Astrocyte of the cerebellum (primary cell): ENCODE measurements at places on chromosomes 2 and 18.
A peak's percentile ranks its signal among the peaks of the same experiment; 100 is the strongest.

DNA sequence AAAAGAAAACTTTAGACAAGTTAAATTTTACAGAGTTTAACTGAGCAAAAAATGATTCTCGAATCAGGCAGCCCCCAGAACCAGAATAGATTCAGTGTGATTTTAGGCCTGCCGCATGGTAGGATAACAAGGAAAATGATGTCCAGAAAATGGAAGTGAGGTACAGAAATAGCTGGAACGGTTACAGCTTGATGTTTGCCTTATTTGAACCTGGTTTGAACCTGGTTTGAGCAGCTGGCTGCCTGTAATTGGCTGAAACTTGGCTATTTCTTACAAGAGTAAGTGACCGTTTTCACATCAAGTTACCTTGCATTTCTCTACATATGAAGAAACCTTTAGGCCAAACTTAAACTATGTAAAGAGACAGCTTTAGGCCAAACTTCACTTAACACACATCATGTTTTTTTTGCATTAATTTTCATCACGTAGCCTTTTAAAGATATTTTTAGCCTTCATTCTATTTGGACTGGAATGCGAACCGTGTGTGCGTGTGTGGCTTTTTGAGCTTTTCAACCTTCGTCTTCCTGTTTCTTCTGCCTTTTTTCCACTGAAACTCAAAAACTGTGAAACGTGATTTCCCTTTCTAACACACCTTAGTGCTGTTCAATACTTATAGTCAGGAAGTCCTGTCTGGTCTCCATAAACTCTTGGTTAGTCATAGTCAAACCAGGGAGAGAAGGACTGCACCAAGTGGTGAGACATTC lies 4.5 kb upstream of the POLE4 start:
- DNase-seq = no peak

DNA sequence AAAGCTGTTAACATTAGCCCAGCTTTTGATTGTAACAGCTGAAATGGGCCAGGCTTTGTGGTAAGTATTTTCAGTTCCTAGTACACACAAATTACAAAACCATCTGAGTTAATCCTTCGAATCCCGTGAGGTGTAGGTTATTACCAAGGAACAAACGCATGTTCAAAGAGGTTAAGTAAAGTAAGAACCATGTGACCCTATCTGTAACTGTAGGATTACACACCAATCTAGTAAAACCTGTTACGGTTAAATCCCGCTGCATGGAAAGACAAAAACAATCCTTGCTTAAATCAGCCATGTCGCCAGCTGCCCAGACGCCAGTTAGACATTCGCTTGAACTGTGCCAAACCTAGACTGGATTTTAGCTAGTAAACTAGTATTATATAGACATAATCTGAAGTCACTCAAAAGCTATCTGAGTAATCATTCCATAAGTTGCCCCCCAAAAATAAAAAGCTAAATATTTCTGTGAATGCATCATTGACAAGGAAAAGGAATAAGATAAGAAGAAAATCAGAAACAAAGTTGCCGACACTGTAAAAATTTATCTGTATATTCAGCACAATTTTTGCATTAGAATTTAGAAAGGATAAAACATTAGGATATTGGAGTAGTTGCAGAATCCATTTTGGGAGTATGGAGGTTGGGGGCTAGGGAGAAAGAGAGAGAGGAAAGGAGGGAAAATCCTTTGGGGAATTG lies 638.0 kb downstream of the CNTNAP5 start:
- no peak for DNase-seq

DNA sequence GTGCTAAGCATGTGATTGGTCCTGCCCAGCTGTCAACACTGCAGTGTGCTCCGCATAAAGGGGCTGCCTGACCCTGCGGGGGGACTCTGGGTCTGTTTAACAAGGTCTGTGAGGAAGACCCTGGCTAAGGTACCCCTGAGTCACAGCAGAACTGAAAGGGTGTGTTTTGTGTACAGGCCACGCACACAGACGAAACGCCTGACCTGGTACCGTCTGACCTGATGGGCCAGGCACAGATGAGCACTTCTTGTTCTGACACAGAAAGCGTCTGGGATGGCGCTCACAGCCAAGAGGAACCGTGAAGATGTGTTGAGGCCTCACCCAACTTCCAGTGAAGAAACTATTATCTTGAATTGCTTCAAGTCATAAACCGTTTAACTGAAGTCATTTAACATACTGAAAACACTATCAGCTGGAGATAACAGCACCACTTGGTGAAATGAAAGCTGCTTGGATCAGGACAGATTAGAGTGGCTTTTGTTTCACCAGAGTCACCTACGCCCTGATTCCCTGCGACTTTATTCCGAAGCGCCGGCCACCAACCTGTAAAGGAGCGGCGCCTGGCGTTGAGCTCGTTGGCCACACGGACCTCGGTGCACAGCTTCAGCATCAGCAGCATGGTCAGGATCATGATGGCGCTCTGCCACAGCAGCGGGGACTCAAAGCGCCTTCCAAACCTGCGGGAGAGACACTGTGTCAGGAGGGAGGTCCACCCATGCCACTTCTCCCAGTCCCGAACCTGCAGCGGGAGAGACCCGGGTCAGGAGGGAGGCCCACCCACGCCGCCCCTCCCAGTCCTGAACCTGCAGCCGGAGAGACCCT lies 8.5 kb downstream of the SLC66A2 start:
- no peak for DNase-seq

DNA sequence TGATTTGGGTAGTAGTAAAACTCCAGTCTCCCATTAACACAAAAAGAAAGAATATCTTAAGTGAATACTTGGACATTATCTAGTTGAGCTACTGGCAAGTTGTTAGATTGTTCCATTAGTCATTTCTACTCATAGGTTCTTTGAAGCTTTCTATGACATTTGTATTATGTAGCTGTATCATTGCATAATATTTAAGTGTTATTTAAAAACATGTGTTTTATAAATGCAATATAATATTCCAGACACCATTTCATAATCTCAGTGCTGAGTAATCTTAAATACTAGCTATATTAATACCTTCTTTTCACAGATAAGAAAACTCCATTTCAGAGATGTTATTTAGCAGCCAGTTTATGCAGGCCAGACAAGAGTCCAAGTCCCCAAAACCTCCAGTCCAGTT lies 271.9 kb downstream of the NCKAP5 start:
- no peak for DNase-seq

DNA sequence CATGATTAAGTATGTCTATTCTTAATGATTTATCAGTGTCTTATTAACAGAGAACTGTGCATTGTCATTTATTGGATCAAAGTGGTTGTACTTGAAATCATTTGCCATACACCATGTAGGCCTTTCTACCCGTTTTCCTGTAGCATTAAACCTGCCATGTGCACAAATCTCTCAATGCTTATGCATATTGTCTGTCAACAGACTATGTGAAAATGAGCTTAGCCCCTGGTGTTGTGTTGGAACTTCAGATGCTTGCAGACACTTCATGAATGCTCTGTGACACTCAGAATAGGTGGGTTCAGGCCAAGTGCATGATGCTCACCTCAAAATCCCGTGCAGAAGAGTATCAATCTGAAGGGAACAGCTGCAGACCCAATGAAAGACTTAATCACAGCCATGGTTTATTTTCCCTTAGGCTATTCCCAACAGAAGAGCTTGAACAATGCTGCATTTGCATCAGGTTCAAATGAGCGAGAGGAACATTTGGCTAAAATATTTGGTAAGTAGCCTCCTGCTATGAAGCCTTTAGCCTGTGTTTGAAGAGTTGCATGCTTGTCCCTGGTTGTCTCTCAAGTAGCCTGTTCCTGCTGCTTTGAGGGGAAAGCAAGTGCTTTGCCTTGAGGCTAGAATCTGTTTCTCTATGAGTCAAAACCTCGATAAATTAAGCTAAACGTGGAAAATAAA lies 6.1 kb downstream of the C2orf92 start:
- DNase-seq = no peak

GRCh38 chr2:218187296-218188015 lies 20.7 kb upstream of the CXCR1 start:
- DNase-seq = no peak

DNA sequence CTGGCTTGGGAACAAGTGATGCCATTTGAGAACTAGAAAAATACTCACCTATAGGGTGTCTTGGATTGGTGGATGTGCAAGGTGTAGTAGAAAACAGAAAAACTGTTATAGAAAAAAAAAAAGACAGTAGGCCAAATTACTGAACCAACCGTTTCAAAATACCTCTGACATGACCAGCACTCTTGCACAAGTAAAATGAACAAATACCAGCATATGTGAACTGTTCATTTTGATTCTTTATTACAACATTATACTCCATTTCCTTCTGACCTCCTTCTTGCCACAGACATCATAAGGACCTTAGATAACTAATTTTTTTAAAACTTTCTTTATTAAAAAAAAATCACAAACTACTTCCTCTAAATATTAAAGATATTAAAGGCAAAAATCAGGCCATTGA lies 125.5 kb downstream of the ATAD2B start:
- no peak for DNase-seq

DNA sequence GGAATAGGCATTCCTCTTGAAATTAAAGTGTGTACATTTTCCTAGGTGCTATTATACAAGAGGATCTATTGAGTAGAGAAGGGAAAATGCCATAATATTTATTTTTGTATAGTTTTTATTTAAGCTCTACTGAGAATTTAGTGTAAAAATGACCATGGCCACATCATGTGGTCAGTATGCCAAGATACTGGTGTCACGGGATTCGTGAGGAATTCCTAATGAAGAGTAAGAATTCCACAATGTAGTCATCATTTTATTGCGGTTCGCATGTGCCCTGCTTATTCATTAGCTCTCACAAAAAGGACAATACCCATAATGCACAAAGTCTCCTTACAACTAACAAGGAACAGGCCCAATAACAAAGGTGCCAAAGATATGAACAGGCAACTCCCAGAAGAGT lies 39.3 kb upstream of the PARD3B start:
- DNase-seq = peak; percentile 62

DNA sequence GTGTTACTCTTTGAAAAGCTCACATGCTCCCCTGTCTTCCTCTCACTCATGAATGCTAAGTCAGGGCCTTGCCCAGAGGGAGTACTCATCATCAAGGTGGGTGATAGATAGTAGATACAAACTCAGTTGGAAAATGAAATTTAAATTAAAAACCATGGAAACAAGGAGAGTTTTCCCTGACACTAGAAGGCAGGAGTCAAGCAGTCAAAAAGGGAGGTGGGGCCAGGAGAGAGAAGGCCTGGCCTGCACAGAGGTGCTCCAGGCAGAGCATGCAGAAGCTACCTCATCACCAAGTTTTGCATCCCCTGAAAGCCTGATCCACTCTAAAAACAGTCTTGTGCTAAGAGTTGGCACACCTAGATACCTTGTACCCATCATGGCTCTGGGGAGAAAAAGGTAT lies 143.7 kb downstream of the MYO5B start:
- no peak for DNase-seq

GRCh38 chr2:224882291-224883171 lies 159.7 kb downstream of the DOCK10 start:
- peak; percentile 86 for DNase-seq

DNA sequence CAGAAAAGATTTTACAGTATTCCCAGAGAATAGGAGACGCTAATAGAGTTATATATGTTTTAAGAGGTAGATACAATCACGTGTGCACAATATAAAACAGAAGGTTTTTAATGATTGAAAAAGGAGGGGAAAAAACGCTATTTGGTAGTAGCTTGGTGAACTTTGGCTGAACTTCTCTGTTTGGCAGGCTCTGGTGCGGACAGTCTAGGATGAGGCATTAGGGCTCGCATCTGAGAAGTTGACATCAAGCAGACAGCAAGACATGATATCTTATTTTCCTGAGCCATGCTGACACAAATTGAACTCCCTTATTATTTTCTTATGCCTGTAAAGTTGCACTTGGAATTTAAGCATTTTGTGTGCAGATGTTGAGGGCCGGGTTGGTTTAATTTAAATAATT lies 176.6 kb downstream of the EN1 start:
- peak; percentile 39 for DNase-seq

GRCh38 chr18:61057443-61057842 lies 275.8 kb upstream of the CDH20 start:
- no peak for DNase-seq

- no peak for DNase-seq
Measured at GRCh38 chr2:222305516-222306392, 7.0 kb upstream of the PAX3 start.

- no peak for DNase-seq
Measured at GRCh38 chr18:75005626-75006025, 203.3 kb downstream of the PTGR3 start.

- no peak for DNase-seq
Measured at GRCh38 chr2:21036708-21037670, 6.9 kb downstream of the APOB start.

DNA sequence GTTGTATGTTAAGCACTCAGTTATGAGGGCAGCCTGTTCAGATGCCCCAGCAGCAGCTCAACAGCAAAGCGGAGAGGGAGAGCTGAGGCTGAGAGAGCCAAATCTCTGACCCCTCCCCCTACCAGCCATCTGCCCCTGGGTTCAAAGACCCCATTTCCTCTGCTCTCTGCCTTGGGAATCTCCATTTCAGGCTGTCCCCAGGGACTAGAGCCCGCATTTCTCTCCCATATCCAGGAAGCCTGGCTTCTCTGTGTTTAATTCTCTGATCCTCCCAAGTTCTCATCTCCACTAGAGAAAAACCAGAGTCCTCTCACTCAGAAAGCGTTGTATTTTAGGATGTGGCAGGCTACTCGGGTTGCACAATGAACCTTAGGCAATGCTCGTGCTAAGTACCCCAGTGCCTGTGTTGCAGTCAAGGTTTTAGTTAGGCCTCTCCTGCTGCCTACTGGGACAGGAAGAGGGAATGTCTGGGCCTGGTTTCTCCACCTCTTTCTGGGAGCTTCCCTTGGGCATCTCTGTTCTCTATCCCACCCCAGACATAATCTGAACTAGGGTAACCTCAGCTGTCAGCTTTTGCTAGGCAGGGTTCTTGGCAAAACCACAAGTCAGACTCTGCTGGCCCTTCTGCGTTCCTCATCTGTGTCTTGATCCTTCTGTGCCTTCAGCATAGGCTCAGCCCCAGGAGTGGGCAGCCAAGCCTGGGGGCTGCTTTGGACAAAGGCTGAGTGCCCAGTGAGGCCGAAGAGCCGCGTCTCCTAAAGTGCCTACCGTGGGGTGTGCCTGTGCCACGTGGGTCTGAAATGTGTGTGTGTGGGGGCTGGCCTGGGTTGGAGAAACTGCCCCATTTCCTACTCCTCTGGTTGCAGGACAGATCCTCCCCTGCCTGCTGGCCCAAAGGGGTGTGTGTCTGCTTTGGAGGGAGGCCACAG lies 96.8 kb downstream of the STPG4 start:
- no peak for DNase-seq

- DNase-seq = no peak
Measured at GRCh38 chr18:50117863-50118262, 77.1 kb downstream of the MYO5B start.

DNA sequence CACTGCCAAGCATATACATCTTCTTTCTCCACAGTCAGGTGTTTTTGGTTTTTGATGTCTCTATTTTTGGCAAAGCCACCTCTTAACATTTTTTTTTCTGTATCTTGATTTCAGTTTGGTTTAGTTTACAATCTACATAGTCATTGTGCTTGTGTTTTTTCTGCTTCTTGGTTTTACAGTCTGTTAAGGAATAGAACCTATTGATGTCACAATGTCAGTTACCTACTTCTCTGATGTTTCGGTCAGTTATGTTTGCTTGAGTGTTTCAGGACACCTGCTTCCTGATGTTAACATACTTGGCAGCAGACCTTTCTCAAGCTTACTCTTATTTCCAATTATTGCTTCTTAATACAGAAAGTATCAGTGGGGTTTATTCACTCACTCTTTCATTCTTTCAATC lies 253.3 kb downstream of the SPAG16 start:
- DNase-seq = no peak
